Inflammatory macrophage treated with lipopolysaccharide for 1 hour (primary cell): ENCODE measurements at places on chromosomes 4 and X.
A peak's percentile ranks its signal among the peaks of the same experiment; 100 is the strongest.

DNA sequence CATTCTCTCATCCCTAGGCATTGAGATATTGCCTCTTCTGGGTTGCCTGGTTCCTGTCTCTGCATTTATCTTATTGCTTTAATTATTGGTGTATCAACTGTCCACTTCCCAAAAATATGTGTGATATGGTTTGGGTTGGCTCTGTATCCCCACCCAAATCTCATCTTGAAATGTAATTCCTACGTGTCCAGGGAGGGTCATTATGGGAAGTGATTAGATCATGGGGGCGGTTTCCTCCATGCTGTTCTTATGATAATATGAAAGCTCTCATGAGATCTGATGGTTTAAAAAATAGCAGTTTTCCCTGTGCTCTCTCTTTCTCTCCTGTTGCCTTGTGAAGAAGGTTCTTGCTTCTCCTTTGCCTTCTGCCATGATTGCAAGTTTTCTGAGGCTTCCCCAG, 308.3 kb upstream of the HS3ST1 start:
- DNase-seq: no peak

GRCh38 chr4:6340446-6341015, 70.9 kb downstream of the WFS1 start:
- no peak for DNase-seq

GRCh38 chrX:136170139-136170800, 22.9 kb downstream of the FHL1 start:
- no peak for DNase-seq

GRCh38 chrX:106952538-106952937, 32.3 kb downstream of the CLDN2 start:
- no peak for DNase-seq

DNA sequence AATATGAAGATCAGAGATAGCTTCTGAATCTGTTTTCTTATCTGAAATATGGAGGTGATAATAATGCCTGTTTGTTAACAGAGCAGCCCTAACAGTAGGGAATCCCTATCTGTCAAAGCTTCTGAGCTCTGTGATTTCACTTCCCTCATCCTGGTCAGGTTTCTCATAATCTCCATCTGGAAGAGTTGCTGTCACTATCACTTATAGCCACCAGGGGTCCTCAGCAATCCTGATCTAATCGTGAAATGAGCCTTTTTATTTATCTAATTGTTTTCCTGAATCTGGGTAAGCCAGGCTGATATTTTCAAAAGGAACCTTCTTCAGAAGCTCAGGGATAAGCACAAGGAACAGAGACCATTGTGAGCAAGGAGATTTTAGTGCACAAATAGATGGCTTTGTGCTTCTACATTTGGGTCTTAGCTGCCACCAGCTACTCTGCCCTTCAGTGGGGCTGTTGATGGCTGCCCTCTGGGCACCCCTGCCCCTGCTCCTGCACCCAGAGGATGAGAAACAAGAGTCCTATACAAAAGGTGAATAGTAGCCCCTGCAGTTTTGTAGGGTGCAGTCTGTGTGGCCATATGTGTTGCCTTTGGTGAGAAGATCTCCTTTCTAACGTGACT, 196.4 kb upstream of the RADX start:
- peak; percentile 0 for DNase-seq

DNA sequence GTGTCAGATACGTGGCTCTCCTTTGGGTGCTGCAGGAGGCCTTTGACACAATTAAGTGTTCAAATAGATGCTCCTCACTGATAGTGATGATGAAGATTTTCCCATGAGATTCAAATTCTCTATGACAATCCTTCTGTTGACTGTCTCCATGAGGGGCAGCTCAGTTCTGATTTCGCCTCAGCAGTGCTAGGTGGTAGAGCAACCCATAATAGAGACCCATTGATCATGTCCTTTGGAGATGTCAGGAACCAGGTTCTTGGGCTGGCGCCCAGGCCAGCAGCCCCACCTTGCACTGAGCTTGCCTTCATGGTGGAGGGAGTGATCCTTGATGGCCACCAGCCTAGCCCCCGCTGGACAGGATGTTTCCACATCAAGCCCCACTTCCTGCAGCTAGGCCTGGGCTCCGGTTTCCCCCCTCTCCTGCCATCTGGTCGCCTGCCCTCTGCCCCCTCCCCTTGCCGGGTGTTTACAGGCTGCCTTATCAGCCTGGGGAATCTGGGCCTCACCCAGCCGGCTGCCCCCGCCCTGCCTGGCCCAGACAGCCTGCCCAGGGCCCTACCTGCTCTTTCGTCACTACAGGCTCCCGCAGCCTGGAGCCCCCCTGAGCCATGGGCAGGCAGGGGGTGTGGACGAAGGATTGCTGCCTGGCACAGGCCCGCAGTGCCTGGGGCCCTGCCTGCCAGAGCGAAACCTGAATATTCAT, 12.6 kb downstream of the ELF4 start:
- no peak for DNase-seq

DNA sequence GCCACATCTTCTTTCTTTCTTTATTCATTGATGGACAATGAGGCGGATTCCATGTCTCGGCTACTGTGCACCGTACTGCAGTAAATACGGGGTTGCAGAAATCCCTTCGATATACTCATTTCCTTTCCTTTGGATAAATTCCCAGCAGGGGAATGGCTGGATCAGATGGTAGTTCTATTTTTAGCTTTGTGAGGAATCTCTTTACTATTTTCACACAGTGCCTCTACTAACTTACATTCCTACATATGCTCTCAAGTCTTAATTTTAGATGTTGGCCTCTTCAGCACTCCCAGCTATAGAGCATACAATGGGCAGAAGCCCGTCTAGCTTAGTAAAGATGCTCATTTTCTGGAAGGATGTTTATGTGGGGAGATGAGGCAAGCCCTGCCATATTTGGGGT, 317.4 kb downstream of the ASMT start:
- DNase-seq: no peak

GRCh38 chr4:153111426-153112040, 92.7 kb upstream of the TRIM2 start:
- DNase-seq: no peak

- no peak for DNase-seq
Observed at GRCh38 chr4:81449015-81449414, 22.7 kb downstream of the RASGEF1B start.

GRCh38 chr4:824461-825062, 1.4 kb downstream of the CPLX1 start:
- no peak for DNase-seq

DNA sequence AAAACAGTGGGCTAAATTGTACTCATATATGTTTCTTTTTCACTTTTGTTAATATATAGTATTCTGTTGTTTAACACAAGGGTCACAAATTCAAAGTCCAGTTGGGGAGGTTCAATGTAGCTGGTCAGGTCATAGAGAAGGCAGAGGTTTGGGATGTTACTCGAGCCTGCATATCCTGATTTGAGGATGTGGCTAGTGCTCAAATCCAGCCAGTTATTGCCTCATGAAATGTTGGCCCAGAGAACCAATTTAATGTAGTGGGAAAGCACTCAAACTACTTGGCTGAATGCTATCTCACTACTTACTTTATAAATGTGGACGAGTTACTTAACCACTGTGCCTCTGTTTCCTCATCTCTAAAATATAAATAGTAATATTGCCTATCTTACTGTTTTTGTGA, 12.5 kb downstream of the USO1 start:
- DNase-seq: no peak

GRCh38 chr4:138775890-138776289, 239.7 kb upstream of the NOCT start:
- peak; percentile 52 for DNase-seq

DNA sequence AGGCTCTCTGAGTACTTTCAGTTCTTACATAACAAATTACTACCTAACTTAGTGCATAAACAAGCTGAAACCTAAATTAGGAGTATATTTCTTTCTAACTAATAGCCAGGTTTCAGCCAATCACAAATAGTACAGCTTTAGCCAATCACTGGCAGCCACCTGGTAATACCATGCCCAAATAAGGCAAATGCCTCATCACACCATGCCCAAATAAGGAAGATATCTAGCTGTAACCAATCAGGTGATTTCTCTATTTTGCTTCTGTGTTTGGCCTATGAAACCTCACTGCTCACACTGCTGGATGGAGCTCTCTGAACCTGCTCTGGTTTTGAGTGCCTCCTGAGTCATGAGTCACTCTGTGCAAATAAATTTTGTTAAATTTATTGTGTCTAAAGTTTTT, 113.5 kb downstream of the DDIT4L start:
- DNase-seq: no peak

DNA sequence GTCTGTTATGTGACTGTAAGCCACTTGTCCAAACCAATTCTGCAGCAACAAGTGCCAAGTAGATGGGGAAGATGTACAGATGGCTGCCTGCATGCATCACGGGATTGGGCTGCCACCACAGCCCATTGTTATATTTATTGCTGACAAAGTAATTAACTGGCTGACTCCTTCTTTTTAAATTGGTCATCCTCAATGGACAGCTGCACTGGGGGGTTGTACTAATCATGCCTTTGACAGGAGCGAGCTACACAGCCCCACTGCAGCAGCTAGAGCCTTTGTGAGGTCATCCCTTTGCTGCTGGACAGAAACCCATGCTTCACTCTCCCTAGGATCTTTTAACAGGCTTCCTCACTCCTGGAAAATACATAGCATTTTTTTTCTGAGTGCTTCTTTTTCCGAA, 146.7 kb upstream of the CXXC4 start:
- no peak for DNase-seq

DNA sequence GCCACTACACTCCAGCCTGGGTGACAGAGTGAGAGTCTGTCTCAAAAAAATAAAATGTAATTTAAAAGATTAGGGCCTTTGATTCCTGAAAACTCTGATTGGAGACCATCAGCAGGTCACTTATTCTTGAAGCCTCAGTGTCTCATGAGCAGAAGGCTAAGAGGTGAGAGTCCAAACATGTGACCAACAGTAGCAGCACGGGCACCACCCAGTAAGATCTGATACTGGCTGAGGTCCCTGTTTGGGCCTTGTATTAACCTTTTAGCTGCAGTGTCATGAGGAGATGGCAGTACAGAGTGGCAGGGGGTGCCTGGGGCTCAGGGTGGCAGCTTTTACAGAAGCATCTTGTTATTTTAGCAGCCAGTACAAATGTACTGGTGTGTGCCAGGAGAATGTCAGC, 89.3 kb downstream of the FHDC1 start:
- no peak for DNase-seq

GRCh38 chr4:113633467-113633866, 128.1 kb downstream of the CAMK2D start:
- no peak for DNase-seq

GRCh38 chrX:116010939-116011338, 159.6 kb upstream of the AGTR2 start:
- no peak for DNase-seq

DNA sequence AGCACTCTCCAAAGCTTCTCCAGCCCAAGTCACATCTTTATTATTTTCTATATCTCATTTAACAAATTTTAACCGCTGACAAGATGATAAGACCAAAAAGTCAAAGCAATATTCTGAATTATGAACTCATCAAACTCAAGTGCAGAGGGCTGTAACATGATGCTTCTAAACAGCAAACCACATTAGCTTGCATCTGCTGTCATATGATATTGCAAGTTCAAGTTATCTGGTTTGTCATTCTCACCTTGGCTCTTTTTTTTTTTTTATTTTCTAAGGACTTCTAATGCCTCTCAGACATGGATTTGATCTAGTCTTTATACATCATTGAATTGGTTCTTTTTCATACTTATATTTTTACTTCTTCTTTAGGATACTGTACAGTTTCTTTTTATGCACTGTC, 93.4 kb downstream of the SLC10A7 start:
- no peak for DNase-seq

GRCh38 chr4:2304877-2305561, 43.1 kb upstream of the MXD4 start:
- DNase-seq: no peak

- no peak for DNase-seq
Observed at GRCh38 chr4:69075061-69075792, 21.0 kb upstream of the UGT2B7 start.

- DNase-seq: no peak
Observed at GRCh38 chrX:12349201-12349600, 210.9 kb downstream of the FRMPD4 start.

DNA sequence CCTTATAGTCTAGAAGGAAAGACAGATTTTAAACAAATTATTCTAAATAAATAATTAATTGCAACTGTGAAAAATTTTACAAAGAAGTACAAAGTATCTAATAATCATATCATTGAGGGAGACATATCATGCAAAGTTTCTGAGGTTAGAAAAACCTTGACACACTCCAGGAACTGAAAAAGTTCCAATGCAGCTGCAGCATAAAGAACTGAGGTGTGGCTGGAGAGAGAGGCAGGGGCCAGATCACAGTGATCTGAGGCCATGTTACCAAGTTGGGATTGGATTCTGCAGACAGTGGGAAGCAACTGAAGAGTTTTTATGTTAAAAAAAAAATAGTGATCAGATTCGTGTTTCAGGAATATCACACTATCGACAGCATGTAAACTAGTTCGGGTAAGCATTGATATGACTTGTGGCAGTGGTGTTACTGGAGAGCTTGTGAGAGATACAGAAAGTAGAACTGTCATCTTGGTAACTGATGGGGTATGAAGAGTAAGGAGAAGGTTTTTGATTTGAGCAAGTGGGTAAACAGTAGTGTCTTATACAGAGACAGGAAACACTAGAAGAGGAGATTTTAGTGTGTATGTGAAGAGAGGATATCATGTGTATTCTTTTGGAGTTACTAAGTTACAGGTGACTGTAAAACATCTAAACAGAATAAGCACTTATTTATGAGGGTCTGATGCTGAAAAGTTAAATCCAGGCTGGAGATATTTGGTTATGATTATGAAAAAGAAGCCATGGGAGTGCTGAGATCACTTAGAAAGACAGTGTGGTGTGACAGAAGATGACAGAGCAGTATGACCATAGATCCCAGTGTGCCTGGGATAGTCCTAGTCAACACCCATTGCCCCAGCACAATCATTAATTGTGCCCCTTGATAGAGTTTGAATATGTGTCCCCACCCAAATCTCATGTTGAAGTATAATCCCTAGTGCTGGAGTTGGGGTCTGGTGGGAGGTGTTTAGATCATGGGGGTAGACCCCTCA, 15.6 kb upstream of the SPRY1 start:
- DNase-seq: no peak

- peak; percentile 74 for DNase-seq
Observed at GRCh38 chrX:7083468-7084396, 63.8 kb upstream of the STS start.

GRCh38 chrX:38220024-38220414, 652 bp downstream of the SRPX start:
- peak; percentile 59 for DNase-seq

DNA sequence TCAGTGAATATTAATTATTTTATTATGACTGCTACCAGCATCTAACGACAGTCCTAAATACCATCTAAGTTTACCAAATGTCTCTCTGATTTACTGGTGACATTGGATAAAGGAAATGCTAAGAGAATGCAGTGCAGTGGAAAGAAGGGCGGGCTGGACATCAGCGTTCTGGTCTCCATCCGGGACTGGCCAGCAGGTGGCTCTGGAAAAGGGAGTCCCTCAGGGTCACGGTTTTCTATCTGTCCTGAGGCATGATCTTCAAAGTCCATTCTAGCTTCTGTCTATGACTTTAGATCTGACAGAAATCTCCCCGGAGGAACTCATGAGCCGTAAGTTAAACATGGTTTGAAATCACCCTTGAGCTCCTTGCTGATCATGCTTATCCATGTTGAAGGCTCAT, 3.3 kb downstream of the TRIM2 start:
- DNase-seq: peak; percentile 29

- no peak for DNase-seq
Observed at GRCh38 chrX:71632923-71633657, 14.8 kb upstream of the CXCR3 start.
